Osteoblast (primary cell): ENCODE measurements at places on chromosomes 7 and 10. TPM values are rescaled to one million over a fixed set of nuclear protein-coding genes. Genes with fewer than 3 reads are reported as not detected.

Gene TLL2
- under 0.01 and 0.36 TPM in 2 replicates for total RNA-seq

Gene MMP21
- not detected in 2 replicates for total RNA-seq

Gene BLNK
- total RNA-seq = under 0.01 and 0.36 TPM in 2 replicates

Gene OR2A5
- not detected in 2 replicates for total RNA-seq

Gene SYNPO2L
- under 0.01 TPM in 1 of 2 replicates, not detected in the other for total RNA-seq

Gene CNTNAP2
- 7.6 and 10.6 TPM in 2 replicates for total RNA-seq

Gene RNLS
- total RNA-seq = 22.4 and 23.0 TPM in 2 replicates

Gene ASZ1
- total RNA-seq = not detected in 2 replicates

Gene PFKP
- 71.6 and 80.0 TPM in 2 replicates for total RNA-seq

Gene FAM241B
- total RNA-seq = 0.36 TPM in 1 of 2 replicates, not detected in the other

Gene EFCAB10
- total RNA-seq = under 0.01 TPM in 1 of 2 replicates, not detected in the other

Gene OR6V1
- not detected in 2 replicates for total RNA-seq

Gene KLF14
- not detected in 2 replicates for total RNA-seq

Gene INHBA
- 97.8 and 107 TPM in 2 replicates for total RNA-seq

Gene HECTD2
- 15.9 and 17.1 TPM in 2 replicates for total RNA-seq

Gene AOAH
- under 0.01 TPM in 1 of 2 replicates, not detected in the other for total RNA-seq

Gene PRR15
- 1.1 and 1.2 TPM in 2 replicates for total RNA-seq

Gene TSPAN14
- 19.2 and 23.9 TPM in 2 replicates for total RNA-seq

Gene DYNC1I1
- 2.2 and 2.9 TPM in 2 replicates for total RNA-seq

Gene CUTC
- 11.8 and 13.8 TPM in 2 replicates for total RNA-seq

Gene CADPS2
- total RNA-seq = 21.7 and 26.2 TPM in 2 replicates

Gene MAGI2
- 18.8 and 24.8 TPM in 2 replicates for total RNA-seq

Gene PILRA
- total RNA-seq = 0.36 and 0.59 TPM in 2 replicates

Gene CLCN1
- under 0.01 TPM in 2 replicates for total RNA-seq

Gene CD36
- total RNA-seq = 22.8 and 39.8 TPM in 2 replicates

Gene CALHM3
- not detected in 2 replicates for total RNA-seq

Gene BUB3
- total RNA-seq = 107 and 109 TPM in 2 replicates

Gene CXCL12
- total RNA-seq = 288 and 358 TPM in 2 replicates

Gene FAM24B
- total RNA-seq = 1.8 and 4.4 TPM in 2 replicates
